Fibroblast of the aortic adventitia (primary cell): ENCODE measurements at places on chromosomes 3 and 15.

GRCh38 chr3:156808025-156808424 lies 18.1 kb upstream of the LEKR1 start:
- DNase-seq: peak; percentile 42

DNA sequence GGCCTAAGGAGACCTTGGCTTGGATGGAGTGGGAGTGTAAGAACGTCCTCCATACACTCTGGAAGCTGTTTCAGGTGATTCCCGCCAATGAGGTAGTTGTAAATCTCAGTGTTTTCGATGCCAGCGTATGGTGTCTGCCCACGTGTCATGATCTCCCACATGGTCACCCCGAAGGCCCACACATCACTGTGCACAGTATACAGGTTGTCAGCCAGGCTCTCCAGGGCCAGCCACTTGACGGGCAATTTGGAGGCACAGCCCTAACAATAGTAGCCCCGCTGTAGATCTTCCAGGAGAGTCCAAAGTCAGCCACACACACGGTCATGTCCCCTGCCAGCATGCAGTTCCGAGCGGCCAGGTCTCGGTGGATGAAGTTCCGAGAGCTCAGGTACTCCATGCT lies 51.9 kb downstream of the ETFA start:
- DNase-seq: no peak

DNA sequence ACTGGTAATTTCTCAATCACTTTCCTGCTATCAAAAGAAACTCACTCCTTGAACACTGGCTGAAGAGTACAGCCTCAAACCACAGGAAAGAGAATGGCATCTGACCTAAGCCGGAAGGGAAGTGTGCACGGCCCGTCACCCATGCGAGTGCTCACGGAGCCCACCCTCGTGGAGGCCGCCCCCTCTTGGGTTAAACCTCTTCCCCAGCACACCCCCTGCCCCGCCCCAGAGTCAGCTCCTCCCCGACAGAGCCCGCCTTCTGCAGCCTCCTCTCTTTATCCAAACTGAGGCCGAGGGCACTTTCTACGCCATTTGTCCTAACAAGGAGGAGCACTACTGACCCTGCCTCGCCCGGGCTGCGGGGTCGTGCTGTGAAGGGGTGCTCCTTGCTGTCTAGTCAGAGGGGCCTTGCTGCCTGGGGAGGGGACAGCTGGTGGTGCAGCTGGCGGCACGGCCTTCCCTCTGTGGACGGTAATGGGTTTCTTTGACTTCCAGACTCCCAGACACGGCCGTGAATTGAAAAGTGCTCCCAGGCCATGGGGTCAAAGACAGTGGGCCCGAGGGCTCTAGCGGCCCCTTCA lies 137.7 kb downstream of the NSMCE3 start:
- no peak for DNase-seq

- peak; percentile 85 for DNase-seq
Measured at GRCh38 chr3:48435774-48436476, 4.0 kb downstream of the CCDC51 start.

- no peak for DNase-seq
Measured at GRCh38 chr3:45313743-45314403, 74.5 kb upstream of the LARS2 start.
